ENCODE measurements at places on chromosomes 2 and 18.

GRCh38 chr2:237864444-237864931 lies 5.1 kb downstream of the RAMP1 start:
- DNase-seq: no peak

- no peak for DNase-seq
Observed at GRCh38 chr18:31444142-31444541, 3.4 kb upstream of the DSG3 start.

- no peak for DNase-seq
Observed at GRCh38 chr18:74294526-74294925, 2.8 kb upstream of the CYB5A start.

DNA sequence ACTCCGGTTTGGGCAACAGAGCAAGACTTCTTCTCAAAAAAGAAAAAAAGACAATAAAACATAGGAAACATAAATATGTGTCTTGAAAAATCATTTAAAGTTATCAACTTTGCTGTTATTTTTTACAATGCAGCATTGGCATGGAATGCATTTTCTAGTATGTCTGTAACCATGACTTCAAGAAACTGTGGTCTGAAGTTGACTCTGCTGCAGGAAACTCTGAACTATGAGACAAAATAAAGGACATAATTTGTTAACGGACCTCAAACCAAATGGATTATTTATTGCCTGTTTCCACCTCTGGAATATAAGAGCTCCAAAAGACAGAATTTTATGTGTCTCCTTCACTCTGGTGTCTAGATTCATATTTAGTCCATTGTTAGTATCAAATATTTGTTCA lies 79.1 kb downstream of the TRIB2 start:
- DNase-seq: no peak

- no peak for DNase-seq
Observed at GRCh38 chr2:153819501-153819900, 52.2 kb upstream of the GALNT13 start.

GRCh38 chr2:48852938-48853337 lies 97.4 kb upstream of the LHCGR start:
- no peak for DNase-seq
